ENCODE measurements at places on chromosomes 1 and 21.
A peak's percentile ranks its signal among the peaks of the same experiment; 100 is the strongest.

GRCh38 chr1:12496154-12496961 is 121.7 kb downstream of the DHRS3 start:
- no peak for DNase-seq

GRCh38 chr1:117702654-117703053 is 96.8 kb downstream of the TENT5C start:
- no peak for DNase-seq

DNA sequence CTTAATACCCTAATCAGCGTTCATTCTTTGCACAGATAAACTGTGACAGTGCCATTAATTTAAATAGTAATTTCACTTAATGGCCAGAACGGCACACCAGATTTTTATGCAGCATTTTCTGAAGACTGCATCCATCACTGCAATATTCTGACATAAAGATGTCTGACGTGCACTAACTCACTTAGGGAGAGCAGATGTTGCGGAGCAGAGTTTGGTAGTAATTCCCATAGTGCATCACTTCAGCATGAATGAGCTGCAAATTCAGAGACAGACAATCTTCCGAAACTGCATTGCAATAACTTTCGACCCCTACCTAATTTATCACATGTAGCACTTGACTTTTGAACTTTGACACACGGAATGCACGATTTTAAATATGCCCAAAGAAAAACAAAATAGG is 225.3 kb downstream of the KCTD3 start:
- no peak for DNase-seq

- no peak for DNase-seq
Observed at GRCh38 chr1:183634429-183635065, 1.0 kb downstream of the ARPC5 start.

- DNase-seq = no peak
Observed at GRCh38 chr1:242634732-242635131, 110.2 kb upstream of the PLD5 start.

- DNase-seq = peak; percentile 32
Observed at GRCh38 chr1:99557546-99558202, 88.2 kb upstream of the PALMD start.
